ENCODE measurements at places on chromosomes 12 and 14.

DNA sequence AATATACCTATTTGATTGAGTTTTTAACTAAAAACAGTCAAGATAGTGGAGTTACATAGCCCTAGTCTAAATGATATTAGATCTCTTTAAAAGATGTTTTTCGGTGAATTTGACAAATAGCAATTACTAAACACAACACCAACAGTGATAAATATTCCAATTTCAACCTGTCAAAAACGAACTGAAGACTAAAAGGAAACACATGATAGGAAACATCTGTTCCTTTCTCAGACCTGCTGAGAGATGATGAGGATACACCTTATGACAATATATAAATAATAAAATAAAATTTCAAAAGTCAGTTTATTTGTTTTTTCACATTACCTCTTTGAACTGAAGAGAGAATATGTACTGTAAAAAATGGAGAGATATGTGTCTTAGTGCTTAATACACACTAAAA, 232.7 kb downstream of the RASSF9 start:
- DNase-seq = no peak

GRCh38 chr14:57038689-57039088, 228.4 kb upstream of the OTX2 start:
- no peak for DNase-seq

DNA sequence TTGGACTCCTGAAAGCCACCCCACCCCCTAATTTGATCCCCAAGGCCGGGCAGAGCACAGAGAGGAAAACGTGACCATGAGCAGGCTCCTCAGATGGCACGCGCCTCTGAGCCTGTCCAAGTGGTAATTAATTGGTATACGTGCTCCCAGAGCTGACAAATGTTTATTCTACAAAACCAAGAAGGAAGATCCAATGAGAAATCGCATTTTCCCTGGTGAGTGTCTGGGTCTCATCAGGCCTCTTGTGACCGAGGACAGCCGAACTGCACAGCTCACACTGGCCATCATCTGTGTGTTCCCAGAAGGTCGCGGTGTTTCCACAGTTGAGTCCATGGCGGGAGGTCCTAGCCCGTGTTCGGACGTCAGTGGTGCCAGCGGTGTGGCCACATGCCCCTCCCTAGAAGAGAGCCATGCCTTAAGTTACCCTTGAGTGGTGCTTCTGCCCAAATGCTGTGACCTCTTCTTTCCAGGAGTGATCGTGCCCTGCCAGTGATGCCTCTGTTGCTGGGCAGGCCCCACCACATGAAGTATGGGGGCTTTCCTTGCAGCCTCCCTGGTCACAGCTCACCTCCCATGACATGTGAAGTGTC, 317.5 kb upstream of the RTL1 start:
- DNase-seq = no peak

DNA sequence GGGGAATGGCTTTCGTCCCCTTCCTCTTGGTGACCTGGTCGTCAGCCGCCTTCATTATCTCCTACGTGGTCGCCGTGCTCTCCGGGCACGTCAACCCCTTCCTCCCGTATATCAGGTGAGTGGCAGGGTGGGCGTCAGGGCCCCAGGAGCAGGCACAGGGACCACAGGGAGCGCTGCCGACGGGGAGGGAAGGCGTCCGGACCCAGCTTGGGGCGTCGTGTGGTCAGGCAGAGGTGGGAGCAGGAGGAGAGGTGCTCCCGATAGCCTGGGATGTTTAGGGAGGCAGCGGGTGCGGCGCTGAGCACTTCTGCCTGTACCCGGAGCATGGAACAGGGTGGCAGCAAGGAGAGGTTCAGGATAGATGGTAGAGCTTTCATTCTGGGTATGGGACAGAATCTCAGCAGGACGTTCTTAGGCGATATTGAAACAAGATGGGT, 444 bp downstream of the DRAM1 start:
- no peak for DNase-seq

- DNase-seq = no peak
Observed at GRCh38 chr12:64740646-64741045, 18.6 kb downstream of the GNS start.

GRCh38 chr12:66197495-66197921, 8.5 kb downstream of the IRAK3 start:
- DNase-seq = no peak

DNA sequence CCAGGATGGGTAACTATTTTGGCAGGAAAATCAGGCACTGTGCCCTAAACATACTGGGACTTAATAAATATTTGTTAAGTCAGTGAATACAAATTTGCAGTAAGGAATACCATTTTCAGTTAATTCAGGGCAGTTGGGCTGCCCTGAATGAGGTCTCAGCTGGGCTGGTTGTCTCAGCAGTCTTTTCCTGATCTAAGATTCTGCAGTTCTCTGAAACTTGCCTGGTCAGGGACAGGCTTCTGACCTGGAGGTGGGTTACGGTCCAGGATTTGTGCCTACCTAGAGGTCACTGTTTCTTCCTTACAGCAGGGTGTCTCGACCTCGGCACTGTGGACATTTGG, 160.6 kb downstream of the KTN1 start:
- no peak for DNase-seq

GRCh38 chr12:119255314-119255713, 76.6 kb downstream of the HSPB8 start:
- DNase-seq = no peak

DNA sequence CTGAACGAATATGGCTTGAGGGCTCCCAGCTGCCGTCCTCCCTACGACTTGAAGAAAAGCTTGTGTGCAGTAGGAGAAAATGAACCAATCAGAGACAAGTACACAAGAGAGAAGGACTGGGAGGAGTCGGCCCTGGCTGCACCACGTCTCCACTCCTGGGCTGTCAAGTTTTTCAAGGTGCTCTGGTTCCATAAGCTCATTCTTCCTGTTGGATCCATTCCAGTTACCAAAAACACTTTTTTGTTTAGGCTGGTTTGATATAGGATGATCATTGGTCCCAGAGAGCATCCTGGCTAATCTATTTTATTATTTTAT, 2.8 kb upstream of the A2ML1 start:
- no peak for DNase-seq

GRCh38 chr12:47277972-47278448, 198.3 kb upstream of the AMIGO2 start:
- DNase-seq = no peak

DNA sequence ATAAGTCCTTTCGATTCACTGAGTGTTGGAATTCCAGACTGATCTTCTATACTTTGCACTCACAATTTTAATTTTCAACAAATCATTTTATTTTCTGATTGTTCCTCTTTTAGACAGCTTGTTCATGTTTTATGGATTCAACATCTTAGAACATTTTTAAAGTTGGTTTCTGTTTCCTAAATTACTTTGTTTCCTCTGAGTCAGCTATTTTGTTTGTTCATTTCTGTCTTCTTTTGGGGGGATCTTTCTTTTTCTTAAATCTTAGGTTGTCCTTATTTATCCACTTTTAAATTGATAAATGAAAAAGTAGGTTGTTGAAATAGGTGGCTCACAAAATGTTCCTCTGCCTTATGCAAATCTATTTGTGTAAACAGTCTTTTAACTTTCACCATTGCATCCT, 160.0 kb downstream of the GALC start:
- no peak for DNase-seq

Data from stimulated activated CD8-positive, alpha-beta memory T cell treated with anti-CD3 and anti-CD28 coated beads, Interleukin-4, amount 100 ng/mL, for 1 hour (primary cell).